Tibial nerve (tissue), 4 donors: ENCODE measurements at places on chromosomes 1 and 21. TPM values are rescaled to one million over a fixed set of nuclear protein-coding genes. Genes with fewer than 3 reads are reported as not detected.
A peak's percentile ranks its signal among the peaks of the same experiment; 100 is the strongest.

Gene C1orf53
- not detected for total RNA-seq

Gene OR10Z1
- not detected for total RNA-seq

Gene PLCH2
- 0.22 TPM for total RNA-seq

Gene GJB3
- not detected for total RNA-seq

Gene SPRR3
- total RNA-seq = not detected

DNA sequence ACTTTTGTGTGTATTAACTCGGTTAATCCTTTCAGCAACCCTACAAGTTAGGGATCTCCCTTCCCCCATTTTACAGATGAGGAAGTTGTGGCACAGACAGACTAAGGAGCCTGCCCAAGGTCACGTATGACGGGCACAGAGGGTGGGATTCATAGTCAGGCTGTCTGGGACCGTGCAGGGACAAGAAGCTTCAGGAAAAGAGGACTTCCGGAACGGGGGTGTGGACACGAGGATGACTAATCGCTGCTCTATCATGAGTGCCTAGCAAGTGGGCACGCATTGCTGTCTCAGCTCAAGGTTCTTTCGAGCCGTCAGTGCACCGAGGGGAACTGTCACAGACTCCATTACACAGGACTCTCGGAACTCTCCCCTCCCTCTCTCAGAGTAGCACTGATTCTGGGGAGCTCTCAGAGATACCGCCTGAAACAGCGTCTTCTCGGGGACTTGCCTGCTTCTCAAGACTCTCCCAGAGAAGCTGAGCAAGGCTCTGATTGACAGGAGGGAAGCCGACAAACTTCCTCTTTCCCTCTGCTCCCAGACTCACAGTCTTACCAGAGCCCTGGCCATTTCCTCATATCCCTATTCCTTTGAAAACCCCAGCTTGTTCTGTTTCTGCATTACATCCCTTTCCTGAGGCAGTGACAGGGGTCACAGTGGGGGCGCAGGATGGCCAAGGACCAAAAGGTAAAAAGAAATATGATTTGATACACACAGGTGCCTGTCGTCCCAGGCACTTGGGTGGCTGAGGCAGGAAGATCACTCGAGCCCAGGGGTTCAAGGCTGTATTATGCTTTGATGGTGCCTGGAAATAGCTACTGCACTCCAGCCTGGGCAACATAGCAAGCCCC, 14.4 kb downstream of the FHAD1 start:
- DNase-seq = no peak
- no peak overlapping the region for H3K4me3 ChIP-seq
- no peak overlapping the region for H3K27ac ChIP-seq
- no peaks in the 10 kb centered on the region for H3K4me1 ChIP-seq
- H3K36me3 ChIP-seq = no peaks in the 10 kb centered on the region

DNA sequence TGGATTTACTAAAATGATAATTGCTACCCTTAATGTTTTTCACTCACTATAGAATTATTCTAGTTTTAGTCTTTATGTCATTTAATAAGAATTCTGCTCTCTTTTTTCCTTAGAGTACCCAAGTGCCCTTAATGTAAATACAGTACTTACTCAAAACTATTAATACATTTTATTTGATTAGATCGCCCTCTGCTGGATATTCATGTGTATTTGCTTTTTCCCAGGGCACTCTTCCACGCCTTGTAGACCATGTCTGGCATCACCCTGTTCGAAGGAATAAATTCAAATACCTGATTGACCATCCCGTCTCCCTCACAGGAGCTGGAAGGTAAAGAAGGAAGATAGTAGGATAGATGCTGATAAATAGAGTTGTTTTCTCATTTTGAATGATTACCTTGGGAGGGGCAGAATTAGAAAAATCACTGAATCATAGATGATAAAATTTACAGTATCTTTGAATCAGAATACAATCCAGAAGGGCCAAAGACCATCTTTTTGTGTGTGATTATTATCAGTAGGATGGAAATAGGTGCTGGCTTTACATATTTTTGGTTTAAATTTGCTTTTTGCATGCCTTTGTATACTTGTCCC, 4.1 kb downstream of the AXDND1 start:
- no peak overlapping the region for H3K27ac ChIP-seq
- no peaks in the 10 kb centered on the region for H3K27me3 ChIP-seq
- H3K36me3 ChIP-seq = no peaks in the 10 kb centered on the region
- DNase-seq = peak; percentile 46
- H3K4me1 ChIP-seq = no peaks in the 10 kb centered on the region
- H3K4me3 ChIP-seq = no peak overlapping the region

DNA sequence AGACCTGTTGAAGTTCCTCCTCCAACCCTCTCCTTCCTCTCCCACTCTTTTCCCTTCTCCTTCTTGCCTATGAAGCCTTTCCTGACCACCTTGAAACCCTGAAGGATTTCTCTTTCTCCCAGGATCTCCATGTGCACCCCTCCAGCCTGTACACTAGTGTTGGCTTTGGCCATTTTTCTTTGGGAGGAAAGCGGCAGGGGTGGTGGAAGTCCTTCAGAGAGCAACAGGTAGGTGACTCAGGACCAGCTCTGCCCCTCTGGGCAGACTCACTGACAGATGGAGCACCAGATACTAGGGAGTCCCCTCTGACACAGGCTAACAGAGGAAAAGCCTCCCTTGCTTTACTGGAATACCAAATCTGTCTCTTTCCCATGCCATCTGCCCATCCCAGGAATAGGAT, 4.6 kb downstream of the SLC26A9 start:
- no peak overlapping the region for H3K4me3 ChIP-seq
- H3K4me1 ChIP-seq = no peaks in the 10 kb centered on the region
- no peaks in the 10 kb centered on the region for H3K36me3 ChIP-seq
- no peak for DNase-seq
- H3K27me3 ChIP-seq = no peaks in the 10 kb centered on the region

DNA sequence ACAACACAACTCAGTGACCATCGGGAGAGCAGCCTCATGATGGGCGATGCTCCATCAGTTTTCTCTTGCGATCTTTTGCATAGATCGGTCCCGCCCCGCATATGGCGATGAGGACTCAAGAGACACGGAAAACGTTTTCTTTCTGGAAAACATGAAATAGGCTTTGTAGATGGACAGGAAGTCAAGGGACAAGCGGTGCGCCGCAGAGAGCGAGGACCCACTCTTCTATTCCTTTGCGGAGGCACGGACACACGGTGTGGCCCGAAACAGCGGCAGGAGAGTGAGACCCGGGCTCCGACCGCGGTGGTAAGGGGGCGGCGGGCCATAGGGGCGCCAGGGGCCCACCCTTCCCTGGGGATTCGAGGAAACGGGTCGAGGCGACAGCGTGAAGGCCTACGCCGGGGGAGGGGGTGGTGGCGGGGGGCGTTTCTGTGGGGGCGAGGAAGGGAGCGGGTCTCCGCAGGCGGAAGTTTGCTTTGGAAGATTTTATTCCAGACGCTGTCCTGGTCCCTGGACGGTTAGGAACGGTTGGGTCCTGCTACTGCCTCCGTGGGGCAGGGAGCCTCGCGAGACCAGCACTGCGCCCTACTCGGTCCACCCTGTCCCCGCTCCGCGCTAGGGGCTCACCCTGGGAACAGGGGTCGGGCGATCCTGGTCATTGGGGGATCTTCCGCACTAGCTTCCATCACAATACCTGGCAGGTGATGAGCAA, 796 bp upstream of the TDRKH start:
- H3K27me3 ChIP-seq = no peaks in the 10 kb centered on the region
- DNase-seq = no peak
- no peaks in the 10 kb centered on the region for H3K36me3 ChIP-seq

GRCh38 chr1:56904663-56905397, 50.2 kb downstream of the C8A start:
- H3K27ac ChIP-seq = no peak overlapping the region
- H3K27me3 ChIP-seq = no peaks in the 10 kb centered on the region
- peaks cover 5% of the 10 kb centered on the region for H3K4me1 ChIP-seq
- no peak overlapping the region for H3K4me3 ChIP-seq
- no peaks in the 10 kb centered on the region for H3K36me3 ChIP-seq

DNA sequence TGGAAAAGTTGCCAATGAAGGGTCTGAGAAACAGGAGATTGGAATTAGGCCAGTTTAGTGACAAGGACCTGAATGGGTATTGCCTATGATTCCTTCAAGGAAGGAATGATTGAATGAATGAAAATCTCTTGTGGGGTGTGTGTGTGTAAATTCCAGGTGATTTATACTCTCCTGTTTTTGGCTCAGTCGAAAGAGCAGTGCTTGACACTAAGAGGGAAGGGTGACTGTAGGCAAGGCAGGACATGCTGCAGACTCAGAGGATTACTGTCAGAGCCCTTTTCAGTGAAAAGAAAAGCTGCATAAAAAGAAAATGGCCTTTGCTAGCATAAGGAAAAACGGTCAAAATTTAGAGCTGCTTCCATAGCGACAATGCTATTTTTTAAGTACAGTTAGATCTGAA, 30.1 kb downstream of the C1orf21 start:
- H3K4me1 ChIP-seq = no peaks in the 10 kb centered on the region
- no peak overlapping the region for H3K4me3 ChIP-seq
- H3K27ac ChIP-seq = no peak overlapping the region
- DNase-seq = no peak

GRCh38 chr1:41612953-41613352, 128.5 kb upstream of the EDN2 start:
- H3K27me3 ChIP-seq = no peaks in the 10 kb centered on the region
- H3K4me3 ChIP-seq = no peak overlapping the region
- no peaks in the 10 kb centered on the region for H3K36me3 ChIP-seq
- H3K27ac ChIP-seq = no peak overlapping the region
- no peak for DNase-seq

DNA sequence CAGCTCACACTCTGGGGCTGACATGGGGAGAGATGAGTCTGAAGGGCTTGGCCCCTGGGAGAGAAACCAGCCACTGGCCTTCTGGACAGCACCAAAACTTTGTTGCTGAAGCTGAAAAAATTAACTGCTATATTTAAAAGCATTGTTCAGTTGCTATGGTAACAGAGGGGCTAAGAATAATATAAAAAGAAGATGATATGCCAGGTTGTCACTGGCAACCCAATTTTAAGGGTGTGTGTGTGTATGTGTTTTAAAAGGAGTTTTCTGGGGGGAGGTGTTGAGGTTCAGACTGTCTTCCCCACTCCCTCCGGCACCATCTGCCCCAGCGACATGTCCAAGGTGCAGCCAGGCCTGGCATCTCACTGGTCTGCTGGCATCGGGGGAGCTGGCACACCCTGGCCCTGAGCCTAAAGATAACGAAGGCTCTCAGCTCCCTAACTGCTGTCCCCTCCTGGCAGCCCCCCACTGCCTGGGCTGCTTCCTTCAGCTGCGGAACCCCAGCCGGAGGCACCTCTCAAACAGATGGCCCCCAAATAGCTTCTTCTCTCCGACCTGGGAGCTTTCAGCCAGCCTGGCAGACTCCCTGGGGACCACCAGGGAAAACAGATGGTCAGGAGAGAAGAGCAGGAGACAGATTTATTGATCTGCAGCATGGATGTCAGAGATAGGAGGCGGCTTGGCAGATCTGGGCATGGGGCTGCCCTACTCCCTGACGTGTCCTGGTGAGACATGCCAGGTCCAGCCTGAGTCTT, 203.9 kb downstream of the HIVEP3 start:
- no peaks in the 10 kb centered on the region for H3K27me3 ChIP-seq
- no peak for DNase-seq
- H3K36me3 ChIP-seq = no peaks in the 10 kb centered on the region

DNA sequence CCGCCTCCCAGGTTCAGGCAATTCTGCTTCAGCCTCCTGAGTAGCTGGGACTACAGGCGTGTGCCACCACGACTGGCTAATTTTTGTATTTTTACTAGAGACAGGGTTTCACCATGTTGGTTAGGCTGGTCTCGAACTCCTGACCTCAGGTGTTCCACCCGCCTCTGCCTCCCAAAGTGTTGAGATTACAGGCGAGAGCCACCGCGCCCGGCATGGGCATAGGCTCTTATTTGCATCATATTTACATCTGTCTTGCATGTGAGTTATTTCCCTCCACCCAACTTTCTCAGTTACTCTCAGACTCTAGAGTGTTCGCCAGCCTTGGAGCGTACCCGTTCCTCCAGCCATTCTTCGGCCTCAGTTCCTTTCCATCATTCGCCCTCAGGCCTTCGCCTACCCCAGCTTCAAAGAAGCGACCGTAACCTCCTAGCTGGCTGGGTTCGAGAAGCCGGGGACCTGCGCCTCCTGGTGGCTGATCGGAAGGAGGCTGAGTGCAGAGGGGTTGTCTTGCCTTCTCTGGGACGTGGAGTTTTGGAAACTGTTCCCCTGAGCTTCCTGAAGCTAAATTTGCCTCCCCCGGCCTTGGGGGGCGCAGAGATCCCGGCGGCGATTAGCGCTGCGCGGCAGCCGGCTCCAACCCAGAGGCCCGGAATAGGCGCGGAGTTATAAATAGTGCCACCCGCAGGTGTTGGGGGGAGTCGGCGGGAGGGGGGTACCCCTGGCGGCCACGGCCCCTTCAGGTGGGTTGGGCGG, 3.6 kb upstream of the ZBTB7B start:
- no peak for DNase-seq
- no peaks in the 10 kb centered on the region for H3K27me3 ChIP-seq
- peaks cover 9% of the 10 kb centered on the region for H3K4me1 ChIP-seq
- H3K27ac ChIP-seq = peak overlapping the region; percentile 99

DNA sequence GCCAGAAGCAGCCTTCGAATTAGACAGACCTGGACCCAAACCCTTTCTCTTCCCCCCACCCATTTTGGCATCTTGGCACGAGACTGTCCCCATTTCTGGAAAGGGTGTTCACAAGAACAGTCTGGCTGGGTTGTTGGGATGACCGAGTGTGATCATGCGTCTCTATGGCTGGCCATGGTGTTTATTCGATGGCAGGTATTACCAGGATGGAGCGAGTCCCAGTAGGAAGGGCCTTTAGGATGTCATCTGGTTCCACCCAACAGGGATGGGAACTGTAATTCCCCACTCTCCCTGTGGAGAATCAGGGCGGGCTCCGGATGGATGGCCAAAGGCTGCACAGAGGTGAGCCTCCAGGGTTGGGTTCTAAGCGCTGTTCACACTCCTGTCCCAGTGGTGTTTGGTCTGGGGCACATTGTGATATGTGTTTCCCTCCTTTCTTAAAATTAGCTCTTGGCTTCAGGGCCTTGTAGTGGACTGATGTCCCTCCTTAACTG, 33.4 kb upstream of the ATP5PO start:
- no peak for DNase-seq
- H3K36me3 ChIP-seq = no peaks in the 10 kb centered on the region
- H3K4me1 ChIP-seq = peaks cover 25% of the 10 kb centered on the region
- peak overlapping the region; percentile 82 for H3K27ac ChIP-seq
